ENCODE measurements at places on chromosomes 4 and X.

- no peak for DNase-seq
Observed at GRCh38 chr4:38995660-38996005, 36.6 kb downstream of the TMEM156 start.

DNA sequence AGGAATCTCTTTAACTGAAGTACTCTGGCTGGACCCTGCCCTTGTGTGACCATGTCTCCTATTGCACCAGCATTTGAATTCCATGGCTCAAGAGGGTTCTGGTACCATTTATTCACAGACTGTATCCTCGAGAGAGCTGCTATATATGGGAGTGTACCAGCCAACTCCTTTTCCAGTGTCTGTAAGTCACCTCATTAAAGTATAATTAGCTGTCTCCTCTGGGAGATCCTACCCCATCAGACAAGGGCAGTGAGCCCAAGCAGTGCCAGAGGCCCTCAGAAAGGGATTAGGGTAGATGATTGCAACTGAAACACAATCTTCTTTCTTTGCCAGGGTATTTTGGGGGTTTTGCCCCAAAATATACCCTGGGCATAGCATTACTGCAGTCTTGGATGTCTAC, 31.6 kb downstream of the GNL3L start:
- no peak for DNase-seq

DNA sequence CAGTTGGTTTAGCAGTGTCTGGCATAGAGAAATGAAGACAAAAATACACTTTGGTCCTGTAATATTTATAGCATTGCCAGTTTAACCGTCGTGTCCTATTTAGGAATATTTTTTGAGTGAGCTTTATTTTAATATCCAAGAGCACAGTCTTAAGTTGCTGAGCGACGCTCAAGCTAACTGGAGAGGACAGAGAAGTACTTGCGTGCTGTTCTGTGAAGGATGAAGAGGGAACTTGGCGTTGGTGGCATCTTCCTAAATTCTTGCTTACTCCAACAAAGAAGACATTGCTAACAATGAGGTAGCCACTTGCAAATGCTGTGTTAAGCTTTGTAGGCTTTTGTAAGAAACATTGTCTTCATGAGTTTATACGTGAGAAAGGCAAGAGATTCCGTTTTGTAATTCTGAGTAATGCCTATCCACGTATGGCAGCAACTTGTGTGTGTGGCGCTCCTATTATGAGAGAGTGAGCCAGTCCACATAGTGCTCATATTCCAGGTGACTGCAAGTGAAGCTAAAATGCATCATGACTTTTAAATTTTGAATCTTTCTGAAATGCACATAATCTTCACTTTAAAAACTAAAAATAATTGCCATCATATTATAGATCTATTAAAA, 50.6 kb downstream of the SYNPO2 start:
- DNase-seq = no peak

DNA sequence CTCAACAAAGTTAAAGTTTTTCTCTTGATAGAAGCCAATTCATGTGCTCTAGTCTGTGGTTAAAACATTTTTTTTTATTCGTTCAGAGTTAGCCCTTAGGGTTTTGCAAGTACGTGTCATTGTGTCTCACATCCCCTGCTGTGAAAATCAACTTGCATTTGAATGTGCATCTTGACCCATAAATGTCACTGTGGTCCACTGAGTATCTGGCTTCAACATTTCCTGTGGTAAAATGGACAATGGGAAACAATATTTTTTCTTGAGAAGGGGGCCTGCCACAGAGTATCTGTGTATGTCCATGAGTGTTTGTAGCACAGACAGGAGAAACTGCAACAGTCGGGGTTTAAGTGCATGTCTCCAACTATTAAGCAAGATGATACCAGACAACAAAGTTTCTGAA, 554.8 kb upstream of the TENM3 start:
- no peak for DNase-seq

GRCh38 chr4:184382189-184382846, 92.0 kb downstream of the IRF2 start:
- DNase-seq = no peak

DNA sequence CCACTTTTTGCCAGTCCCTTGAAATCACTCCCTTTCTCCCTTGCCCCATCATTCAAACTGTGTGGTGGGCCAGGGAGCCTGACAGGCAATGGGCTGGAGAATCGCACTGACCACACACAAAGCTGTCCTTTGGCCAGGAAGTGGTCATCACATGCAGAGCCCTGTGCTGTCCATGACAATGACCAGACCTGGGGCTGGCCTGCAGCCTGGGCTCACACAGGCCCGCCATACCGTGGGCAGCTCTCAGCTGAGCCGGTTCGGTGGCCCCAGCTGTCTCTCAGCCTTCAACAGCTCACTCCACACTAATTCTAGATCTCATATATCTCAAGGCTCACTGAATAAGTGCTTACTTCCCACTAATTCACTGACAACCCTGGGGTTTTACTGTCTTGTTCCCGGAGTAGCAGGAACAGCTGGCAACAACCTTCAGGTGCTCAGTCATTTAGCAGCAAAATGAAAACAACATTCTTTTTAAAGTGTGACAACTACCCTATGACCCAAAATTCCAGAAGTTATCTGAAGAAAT, 48.0 kb downstream of the USP46 start:
- no peak for DNase-seq

DNA sequence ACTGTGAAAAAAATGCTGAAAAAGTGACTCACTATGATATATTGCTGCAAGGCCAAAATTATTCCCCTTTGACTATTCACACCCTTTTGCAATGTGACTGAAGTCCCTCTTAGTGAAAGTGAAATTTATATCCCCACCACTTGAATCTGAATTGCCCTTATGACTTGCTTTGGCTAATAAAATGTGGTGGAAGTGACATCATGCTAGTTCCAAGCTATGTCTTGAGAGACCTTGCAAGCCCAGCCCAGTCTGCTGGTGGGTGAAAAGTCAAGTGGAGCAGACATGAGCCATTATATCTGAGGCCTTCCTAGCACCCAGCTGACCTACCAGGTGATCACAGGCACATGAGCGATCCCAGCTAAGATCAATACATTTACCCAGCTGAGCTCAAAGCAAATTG, 94.7 kb downstream of the LINC00632 start:
- DNase-seq = no peak

- no peak for DNase-seq
Observed at GRCh38 chr4:141058591-141059512, 74.4 kb downstream of the RNF150 start.

GRCh38 chr4:5693871-5694270, 14.5 kb downstream of the EVC2 start:
- no peak for DNase-seq

DNA sequence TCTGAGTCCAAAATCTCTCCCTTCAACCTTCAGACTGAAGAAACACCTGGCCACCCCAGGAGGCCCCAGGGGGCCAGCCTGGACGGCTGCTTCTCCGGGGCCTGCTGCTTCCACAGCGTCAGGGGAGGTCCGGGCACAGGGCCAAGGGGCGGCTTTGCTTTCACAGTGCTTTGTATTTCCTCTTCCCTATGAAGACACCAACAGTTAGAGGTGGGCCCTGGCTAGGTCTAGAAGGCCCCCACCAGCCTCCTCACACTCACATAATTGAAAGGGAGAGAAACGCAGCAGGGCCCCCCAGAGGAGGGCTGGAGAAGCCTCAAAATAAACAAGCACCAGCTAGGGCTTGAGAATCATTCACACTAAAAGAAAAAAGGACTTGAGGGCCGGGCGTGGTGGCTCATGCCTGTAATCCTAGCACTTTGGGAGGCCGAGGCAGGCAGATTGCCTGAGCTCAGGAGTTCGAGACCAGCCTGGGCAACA, 17.8 kb downstream of the SCD5 start:
- DNase-seq = no peak

DNA sequence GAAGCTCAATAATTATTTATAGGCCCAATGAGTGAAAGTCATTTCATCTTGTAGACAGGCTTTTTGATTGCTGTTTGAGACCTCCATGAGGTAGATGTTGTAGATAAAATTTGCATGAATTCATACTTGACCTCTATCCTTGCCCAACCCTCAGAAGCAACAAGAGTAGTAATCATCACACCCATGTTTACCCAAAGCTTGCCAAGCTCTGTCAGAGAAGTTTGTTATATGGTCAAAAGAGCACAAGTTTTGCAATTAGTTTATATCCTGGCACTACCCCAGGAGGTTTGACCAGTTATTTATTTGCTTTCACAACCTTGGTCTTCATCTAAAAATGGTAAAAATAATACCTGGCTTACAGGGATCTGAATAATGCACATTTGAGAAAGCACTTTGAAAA, 20.7 kb downstream of the ADH7 start:
- DNase-seq = no peak

DNA sequence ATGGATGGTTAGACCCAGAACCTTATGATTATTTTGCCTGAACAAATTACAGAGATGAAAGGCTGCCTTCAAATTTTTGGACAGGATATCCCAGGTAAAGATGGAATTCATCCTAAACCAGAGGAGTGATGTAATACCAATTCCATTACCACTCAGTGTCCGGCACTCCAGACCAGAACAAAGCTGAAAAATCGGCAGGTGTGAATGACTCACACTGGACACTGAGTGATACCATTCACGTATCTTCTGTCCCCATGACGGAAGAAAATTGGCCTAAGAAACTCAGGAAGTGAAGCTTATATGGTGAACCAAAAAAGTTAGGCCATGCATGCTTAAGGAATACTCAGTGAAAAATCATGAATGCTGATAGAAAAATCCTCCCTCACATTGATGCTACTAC, 34.5 kb downstream of the PALLD start:
- no peak for DNase-seq

- no peak for DNase-seq
Observed at GRCh38 chr4:124640022-124640730, 72.4 kb downstream of the ANKRD50 start.

DNA sequence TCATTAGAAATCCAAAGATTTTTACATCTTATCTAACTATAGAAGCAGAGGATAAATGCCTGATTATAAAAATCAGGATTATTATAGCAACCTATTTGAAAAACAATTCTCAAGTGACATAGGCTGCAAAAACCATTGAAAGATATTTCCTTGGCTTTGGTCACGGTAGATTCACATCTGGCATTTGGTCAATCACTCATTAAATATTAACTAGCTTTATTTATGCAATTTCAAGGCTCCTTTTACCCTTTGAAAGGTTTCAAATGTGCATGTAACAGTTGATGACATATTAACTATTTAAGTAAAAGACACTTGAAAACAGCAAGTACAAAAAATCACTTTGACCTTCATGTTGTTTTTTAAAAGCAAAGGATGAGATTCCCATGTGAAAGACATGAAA, 98.1 kb downstream of the MMRN1 start:
- no peak for DNase-seq

GRCh38 chr4:176656108-176656507, 136.6 kb downstream of the VEGFC start:
- no peak for DNase-seq

DNA sequence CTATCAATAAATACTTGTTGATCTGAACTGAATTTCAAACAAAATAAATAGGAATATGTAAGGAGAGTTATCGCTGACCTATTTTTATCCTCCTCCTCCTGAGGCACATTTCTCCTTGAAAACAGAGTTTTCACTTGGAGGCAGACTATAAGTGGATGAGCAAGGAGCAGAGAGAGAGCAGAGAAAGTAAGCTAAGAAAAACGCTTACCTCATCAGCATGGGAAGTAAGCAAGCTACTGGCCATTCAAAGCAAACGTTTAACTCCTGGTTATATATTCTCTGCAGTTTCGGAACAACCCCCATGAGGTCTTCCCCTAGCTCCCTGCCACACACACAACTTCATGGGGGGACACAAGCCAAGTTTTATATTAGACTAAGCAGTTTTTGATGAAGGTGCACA, 13.2 kb downstream of the ZDHHC9 start:
- no peak for DNase-seq

DNA sequence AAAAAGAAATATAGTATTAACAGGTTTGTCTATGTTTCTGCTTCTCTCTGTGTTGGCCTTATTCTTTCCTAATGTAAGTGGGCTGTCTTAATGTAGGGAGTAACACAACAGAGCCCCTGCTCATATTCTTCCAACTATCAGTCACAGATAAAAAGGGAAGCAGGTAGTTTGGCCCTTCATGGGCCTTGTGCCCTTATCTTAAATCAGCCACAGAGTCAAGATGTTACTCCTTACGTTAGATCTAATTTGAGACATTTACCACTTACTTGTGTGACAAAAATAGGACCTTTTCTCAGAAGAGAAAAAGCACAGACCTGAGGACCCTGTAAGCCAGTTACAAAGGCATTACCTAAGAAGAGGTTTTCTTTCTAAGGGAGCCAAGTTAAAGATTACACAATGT, 589.0 kb downstream of the GRXCR1 start:
- no peak for DNase-seq

GRCh38 chr4:3753726-3754412, 12.3 kb upstream of the ADRA2C start:
- no peak for DNase-seq

- no peak for DNase-seq
Observed at GRCh38 chr4:44532851-44533250, 84.2 kb upstream of the KCTD8 start.

DNA sequence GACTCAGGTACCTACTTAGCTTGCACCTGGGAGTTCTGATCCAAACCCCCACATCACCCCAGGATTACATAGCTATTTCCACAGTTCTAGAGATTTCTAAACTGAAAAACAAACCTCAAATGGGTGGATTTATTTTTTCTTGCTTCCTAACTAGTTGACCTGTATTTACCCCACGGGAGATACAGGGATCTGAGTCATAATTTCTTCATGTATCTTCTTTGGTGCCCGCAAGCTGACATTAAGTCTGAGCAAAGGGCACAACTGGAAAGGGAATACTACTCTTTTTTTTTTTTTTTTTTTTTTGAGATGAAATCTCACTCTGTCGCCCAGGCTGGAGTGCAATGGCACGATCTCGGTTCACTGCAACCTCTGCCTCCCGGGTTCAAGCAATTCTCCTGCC, 10.0 kb upstream of the ELOVL6 start:
- no peak for DNase-seq

GRCh38 chr4:41307638-41308037, 50.9 kb downstream of the UCHL1 start:
- DNase-seq = no peak

GRCh38 chr4:79296768-79297428, 29.0 kb downstream of the NAA11 start:
- no peak for DNase-seq

DNA sequence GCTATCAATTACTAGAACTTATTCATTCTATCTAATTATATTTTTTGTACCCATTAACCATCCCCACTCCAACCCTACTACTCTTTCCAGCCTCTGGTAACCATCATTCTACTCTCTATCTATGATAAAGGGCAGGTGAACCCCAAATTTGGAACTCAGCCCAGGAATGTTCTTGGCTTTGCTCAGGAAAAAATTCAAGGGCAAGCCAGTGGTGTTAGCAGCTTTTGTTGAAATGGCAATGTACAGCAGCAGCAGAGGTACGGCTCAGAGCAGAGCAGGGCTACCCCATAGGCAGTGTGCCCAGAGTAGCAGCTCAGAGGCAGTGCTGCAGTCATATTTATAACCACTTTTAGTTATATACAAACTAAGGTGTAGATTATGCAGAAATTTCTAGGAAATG, 138.2 kb downstream of the RNF150 start:
- DNase-seq = no peak

DNA sequence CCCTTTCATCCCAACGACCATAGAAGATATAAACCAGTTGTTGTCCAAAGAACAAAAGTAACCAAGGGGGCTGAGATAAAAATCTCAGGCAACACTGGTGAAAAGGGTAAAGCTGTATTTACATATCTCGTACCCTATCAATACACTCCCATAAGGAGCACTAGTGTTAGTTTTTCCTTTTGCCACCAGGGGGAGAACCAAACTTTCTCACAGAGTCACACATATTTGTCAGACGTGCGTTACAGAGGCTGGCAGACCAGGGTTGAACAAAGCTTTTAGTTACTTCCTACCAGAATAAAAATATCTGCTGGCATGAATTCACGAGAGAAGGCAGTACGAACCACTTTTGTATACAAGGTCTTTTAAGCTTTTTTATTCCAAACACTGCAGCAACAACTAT, 88.3 kb downstream of the AMELX start:
- DNase-seq = no peak

Measured in GOT3 (cell line).